Uterus (tissue), 4 donors: ENCODE measurements at places on chromosomes 12 and 14.

- peak; percentile 62 for DNase-seq
Measured at GRCh38 chr12:51980051-51980808, 26.5 kb upstream of the TAMALIN start.

DNA sequence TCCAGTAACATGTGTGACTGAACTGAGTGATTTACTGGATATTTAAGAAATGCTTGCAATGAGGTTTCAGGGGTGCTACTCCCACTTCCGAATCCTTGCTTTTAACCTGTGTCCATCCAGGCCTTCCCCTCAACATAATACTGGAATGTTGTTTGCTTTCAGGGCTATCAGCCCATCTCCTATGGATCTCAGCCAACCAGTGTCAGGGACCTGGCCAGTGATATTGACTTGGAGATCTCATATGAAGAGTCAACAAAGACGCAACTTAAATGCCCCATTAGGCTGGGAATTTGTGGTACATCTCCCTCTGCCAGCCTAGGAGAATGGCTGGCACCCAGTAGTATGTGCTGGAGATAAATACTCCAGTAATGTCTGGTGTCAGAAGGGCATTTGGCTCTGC lies 889 bp upstream of the IFT43 start:
- DNase-seq = no peak

GRCh38 chr12:101940400-101940950 lies 63.1 kb downstream of the DRAM1 start:
- no peak for DNase-seq

DNA sequence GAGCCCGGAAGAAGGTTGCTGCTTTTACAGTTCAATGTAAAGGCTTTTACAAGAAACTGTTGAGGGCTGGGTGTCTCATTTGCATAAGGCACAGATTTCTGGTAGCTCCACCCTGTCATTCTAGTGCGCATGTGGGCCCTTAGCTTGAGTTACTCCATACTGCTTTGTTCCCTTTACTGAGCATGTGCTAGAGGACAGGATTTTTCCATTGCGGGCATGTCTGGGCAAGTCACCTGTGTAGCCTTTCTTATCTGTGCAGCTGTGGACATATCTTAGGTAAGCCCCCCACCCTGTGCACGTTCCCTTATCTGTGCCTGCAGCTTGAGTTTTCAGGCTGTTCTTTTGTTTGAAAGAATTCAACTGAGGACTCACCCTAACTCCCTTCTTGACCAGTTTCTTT lies 56.2 kb upstream of the ARHGAP5 start:
- DNase-seq = no peak

DNA sequence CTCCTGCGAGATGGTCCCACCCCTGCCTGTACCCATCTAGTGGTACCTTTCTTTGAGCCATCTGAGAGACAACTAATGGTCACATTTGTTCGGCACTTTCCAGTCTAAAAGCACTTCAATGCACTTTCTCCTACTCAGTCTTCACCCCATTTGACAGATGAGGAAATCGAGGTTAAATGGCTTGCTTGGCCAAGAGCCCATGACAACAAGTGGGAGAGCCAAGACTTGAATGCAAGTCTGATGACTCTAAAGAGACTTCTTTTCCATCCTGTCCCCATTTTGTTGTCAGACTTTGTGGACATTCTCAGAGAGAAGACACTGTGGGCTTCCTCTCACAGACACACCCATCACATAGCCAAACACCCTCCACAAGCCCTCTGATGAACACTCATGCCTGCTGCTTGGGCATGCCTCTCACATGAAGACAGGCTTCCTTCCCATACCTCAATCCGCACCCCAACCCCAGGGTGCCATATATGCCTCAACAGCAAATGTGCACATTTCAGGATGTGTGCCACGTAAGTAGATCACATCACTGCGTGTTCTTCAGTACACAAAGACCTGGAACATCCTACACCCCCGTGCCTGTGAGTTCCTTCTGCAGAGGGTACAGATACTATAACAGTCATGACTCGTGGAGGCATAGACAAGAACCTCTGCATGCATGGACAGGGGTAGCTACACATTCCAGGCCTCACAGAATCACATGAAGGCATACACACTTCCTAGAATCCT lies 805 bp downstream of the MYH7 start:
- no peak for DNase-seq

GRCh38 chr14:38828183-38828827 lies 274.7 kb downstream of the SEC23A start:
- DNase-seq = no peak

DNA sequence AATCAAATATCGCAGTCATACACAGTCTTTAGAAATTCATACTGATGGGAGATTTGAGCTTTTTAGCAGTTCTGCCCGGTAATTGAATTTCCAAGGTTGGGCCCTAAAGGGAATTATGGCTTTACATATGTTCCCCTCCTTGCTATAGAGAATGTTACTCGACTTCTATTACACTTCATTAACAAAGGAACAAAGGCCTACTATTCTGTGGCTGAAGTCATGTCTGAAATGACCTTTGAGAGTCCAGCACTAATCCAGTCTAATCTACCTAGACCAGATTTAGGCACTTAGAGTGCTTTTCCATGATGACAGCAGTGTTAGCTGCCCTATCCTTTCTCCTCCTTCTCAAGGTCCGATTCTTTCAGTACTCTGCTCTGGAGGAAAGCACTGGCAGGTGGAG lies 305.3 kb downstream of the MED13L start:
- DNase-seq = no peak

GRCh38 chr12:76595056-76595455 lies 35.5 kb upstream of the OSBPL8 start:
- no peak for DNase-seq

GRCh38 chr12:67792185-67792584 lies 143.6 kb downstream of the DYRK2 start:
- DNase-seq = no peak
